Stimulated activated CD8-positive, alpha-beta memory T cell treated with anti-CD3 and anti-CD28 coated beads, Interleukin-4, amount 100 ng/mL, for 1 hour (primary cell): ENCODE measurements at places on chromosomes 4 and X.

GRCh38 chrX:19697416-19697815 is 182.1 kb upstream of the MAP3K15 start:
- DNase-seq: no peak

DNA sequence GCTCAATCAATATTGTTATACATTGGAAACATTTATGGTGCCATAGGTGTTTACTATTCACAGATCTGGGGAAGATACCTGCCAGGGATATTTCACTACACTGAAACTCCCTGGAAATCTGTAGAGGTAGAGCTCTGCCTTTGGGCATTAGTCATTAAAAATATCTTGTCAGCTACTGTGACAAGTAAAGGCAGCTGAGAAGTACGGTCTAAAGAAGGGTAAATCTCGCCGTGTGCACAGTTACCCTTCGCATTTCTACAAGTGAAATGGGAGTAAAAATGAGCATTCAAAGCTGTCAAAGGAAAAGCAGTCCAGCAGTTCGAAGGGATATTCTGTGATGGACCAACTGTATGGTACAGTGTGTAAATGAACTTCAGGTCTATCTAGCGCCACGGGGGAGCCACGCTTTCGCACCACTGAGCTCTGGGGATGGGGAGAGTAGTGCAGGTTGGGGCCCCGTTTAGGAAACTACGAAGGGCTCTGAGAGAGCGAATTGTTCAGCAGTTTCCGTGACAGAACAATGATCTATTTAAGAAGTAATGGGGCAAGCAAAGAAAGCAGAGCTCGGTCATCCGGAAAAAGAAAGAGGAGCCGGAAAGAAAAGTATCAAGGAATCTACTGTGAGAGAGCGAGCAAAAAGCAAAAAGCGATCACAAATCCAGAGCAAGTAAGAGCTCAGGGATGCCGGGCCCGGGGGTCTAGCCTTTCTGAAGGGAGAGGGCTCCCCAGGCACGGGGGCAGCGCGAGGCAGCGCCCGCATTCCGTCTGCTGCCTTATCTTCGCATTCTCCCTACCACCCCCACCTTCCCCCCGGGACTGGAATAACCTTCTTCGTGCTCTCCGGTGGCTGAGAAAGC is 646 bp downstream of the TIGD4 start:
- DNase-seq: peak; percentile 6

DNA sequence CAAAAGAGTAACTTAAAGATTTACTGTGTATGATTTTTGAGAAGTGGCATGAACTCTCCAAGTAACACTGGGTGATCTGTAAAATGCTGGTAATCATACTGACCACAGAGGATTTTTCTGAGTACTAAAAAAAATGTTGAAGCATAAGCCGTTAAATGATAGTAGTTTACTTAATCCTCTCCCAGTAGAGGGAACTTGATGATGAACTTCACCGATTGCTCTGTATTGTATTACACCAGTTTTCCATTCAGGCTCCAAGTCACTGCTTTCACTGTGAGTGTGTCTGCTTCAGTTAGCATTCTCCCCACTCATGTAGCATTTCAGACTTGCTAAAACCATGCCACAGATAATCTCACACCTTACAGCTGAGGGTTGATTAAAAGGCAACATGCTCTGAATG is 294.1 kb downstream of the GBA3 start:
- DNase-seq: no peak

DNA sequence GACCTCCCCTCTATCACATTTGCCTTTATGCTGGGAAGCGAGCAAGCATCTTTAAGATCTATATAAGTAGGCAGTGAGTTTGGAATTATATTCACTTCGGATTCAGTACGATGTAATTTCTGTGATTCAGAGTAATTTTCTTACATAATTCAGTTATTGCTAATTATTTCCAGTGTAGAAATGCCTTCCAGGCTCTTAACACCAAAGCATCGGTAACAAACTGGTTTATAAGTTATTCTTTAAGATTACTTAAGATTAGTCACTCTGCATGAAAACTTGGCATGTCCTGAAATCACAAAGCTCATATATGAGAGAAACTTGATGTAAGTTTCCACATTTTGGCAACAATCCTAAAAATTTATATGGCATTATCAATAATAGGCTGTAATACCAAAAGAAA is 120.8 kb downstream of the ADAMTS3 start:
- DNase-seq: no peak

- no peak for DNase-seq
Observed at GRCh38 chr4:121958777-121959176, 6.9 kb upstream of the TRPC3 start.

- DNase-seq: no peak
Observed at GRCh38 chr4:140037353-140038030, 116.5 kb downstream of the MAML3 start.

DNA sequence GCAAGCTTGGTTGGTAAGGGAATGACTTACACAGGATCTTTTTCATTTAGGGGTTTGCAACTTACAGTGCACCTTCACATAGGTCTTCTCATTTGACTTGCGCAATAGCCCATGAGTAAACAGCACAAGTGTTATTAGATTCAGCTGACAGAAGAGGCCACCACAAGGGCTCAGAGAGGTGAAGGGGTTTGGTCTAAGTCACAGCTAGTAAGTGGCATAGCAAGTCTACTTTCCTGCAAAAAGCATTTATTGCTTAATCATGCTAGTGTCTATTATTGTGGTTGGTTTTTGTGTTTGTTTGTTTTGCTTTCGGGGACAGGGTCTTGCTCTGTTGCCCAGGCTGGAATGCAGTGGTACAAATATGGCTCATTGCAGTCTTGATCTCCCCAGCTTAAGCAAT is 83.3 kb downstream of the SPRY1 start:
- DNase-seq: no peak

DNA sequence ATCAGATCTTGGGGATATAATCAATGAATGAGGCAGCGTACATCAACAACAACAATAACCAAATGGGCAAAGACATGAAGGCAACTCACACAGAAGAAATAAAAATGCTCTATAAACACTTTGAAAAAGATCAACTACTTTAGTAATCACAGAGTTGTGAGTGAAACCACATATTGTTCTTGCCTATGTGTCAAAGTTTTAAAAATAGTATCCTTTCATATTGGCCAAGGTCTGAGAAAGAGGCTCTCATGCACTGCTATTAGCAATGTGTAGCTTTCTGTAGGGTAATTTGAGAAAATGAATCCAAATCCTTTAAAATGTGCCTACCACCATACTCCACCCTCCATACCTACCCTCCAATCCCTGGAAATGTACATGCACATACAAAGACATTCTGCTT is 25.0 kb downstream of the COQ2 start:
- DNase-seq: no peak
